Nephron progenitor cell (in vitro differentiated cells): ENCODE measurements at places on chromosomes 12 and 14.

- DNase-seq: no peak
Measured at GRCh38 chr12:106074361-106074705, 64.4 kb downstream of the NUAK1 start.

DNA sequence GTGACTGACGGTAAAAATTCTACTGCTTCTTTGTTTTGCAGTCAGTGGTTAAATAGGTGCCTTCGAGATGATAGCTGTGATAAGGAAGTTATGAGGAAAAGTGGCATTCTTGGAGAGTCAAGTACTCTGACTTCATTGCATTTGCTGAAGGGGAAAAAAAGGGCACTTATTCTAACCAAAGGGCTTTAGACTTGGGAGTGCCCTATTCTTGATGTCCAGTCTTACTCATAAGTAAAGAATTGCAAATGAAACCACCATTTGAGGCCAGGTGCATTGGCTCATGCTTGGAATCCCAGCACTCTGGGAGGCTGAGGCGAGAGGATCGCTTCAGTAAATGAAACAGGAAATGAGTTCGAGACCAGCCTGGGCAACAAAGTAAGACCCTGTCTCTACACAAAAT is 40.3 kb downstream of the BRAP start:
- DNase-seq: no peak

GRCh38 chr12:118884226-118884625 is 97.1 kb upstream of the SRRM4 start:
- DNase-seq: no peak

DNA sequence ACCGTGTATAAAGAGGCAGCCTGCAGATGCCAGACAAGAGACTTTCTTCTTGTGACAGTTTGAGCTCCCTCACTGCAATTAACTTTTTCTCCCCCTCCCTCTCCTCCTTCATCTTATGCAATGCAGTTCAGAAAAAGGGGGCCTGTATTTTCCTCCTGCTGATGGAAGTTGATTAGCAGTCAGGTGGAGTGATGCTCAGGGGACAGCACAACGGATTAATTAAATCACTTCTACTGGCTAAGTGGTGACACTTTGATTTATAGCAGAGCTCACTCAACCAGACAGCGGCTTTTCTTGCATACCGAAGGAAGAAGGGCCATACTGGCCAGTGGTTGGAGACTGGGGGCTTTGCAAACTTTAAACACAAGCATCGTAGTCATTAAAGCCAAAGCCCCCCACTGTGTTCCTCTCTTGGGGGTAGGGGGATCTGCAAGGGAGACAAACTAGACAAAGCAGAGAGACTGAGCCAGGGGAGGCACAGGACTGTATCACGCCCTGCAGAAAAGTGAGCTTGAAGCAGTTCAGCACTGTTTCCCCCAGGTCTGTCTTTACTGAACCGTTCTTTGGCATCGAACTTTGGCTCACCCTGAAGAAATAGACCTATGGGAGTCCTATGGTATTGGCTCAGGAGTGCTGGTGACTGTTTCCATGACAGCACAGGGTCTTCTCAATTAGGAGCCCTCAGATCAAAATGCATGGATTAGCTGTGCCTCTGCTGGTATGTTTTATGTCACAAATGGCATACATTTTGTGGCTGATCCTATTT is 47.7 kb downstream of the SPRING1 start:
- DNase-seq: peak; percentile 44

- DNase-seq: no peak
Measured at GRCh38 chr14:93951635-93952540, 24.5 kb downstream of the ASB2 start.

- DNase-seq: peak; percentile 25
Measured at GRCh38 chr14:81509838-81510452, 23.7 kb downstream of the SEL1L start.

DNA sequence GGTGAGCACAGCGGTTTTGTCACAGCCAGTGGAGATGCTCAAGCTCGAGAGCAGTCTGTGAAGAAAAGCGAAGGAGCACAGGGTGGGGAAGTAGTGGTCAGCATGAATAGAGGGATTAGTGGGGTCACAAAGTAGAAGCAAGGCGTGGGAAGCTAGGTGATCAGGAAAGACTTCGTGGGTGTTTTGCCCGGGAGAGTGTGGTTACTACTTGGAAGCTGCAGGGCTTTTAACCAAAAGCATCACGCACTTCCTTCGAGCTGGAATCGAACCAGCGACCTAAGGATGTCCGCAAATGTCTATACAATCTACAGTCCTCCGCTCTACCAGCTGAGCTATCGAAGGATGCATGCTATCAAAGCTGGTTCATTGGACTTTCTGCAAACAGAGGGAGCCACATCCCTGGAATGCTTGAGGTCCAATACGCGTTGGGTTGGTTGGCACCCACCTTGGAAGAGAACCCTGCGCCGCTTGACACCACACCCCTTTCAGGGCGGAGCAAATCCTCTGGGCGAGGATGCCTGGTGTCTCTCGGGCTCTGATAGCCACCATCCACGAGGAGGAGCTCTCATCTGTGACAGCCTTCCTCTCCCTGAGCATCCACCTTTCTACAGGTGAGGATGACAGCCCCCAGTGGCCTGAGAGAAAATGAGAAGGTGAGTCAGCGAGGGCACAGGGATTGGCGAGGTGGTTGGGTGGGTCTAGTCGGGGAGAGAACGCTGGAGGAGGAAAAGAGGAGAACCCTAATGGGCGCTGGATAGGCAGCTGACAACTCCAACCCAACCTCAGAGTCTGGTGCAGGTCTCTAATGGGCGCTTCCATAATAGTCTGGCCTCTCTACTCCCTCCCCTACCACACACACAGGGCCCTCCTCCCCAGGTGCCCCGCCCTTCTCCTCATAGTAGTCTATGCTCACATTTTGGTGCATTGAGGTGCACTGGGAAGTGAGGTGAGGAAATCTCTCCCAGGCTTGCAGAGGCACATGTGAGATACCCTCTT is 16.0 kb upstream of the OR6S1 start:
- peak; percentile 22 for DNase-seq
